Stimulated activated CD8-positive, alpha-beta memory T cell treated with anti-CD3 and anti-CD28 coated beads, Interleukin-7, amount 100 ng/mL, for 4 hours (primary cell): ENCODE measurements at places on chromosomes 1 and 21.

DNA sequence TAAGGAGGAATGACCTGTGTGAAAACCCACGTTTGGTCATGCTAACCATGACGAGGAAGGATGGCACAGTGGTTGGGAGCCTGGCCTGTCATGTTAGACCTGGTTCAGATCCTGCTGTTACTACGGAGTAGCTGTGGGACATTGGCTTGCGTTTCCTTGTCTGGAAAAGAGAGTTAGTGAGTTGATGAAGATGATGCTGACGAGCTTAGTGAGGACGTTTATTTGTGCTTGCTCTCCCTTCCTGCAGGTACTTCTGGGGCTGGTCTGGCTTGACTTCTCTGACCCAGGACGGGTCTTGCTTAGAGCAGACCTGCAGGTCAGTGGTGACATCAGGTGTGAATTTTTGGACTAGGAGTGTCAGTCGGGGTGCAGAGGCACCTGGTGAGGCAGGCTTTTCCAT lies 14.7 kb downstream of the GALNT2 start:
- no peak for DNase-seq

- DNase-seq: no peak
Observed at GRCh38 chr1:227745568-227746265, 10.5 kb downstream of the SNAP47 start.

- no peak for DNase-seq
Observed at GRCh38 chr1:32878637-32879041, 7.7 kb upstream of the HPCA start.

- no peak for DNase-seq
Observed at GRCh38 chr21:39136711-39137110, 46.5 kb downstream of the PSMG1 start.

- no peak for DNase-seq
Observed at GRCh38 chr1:201393076-201393475, 6.0 kb downstream of the LAD1 start.

- DNase-seq: no peak
Observed at GRCh38 chr1:85617633-85618100, 37.1 kb downstream of the CCN1 start.

GRCh38 chr1:217036757-217037156 lies 313.5 kb upstream of the ESRRG start:
- DNase-seq: no peak

GRCh38 chr1:20670936-20671335 lies 9.8 kb upstream of the DDOST start:
- DNase-seq: no peak
